Effector memory CD8-positive, alpha-beta T cell (primary cell): ENCODE measurements at places on chromosomes 12 and 14.

- H3K27ac ChIP-seq: no peak overlapping the region
- H3K27me3 ChIP-seq: no peaks in the 10 kb centered on the region
- peaks cover 8% of the 10 kb centered on the region for H3K36me3 ChIP-seq
- H3K4me1 ChIP-seq: no peaks in the 10 kb centered on the region
These were observed 221.2 kb downstream of the SSPN start for GRCh38 chr12:26416550-26416949.

- DNase-seq: no peak
- no peaks in the 10 kb centered on the region for H3K36me3 ChIP-seq
These were observed 54.3 kb downstream of the PLEKHG7 start for GRCh38 chr12:92756898-92757596.

DNA sequence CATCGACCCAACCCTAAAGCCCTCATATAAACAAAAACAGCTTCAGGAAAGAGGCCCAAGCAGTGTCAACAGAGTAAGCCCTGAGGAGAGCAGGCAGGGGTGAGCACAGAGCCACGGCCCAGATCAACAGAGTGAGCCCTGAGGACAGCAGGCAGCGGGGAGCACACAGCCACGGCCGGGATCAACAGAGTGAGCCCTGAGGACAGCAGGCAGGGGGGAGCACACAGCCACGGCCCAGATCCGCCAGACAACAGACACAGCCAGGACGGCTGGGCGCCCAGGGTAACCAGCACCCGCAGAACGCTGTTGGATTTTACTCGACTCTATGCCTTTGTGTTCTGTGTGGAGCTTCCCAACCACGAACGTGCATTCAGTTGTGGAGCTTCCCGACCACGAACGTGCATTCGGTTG, 15.0 kb downstream of the CCDC85C start:
- peak overlapping the region; percentile 18 for H3K27ac ChIP-seq
- peaks cover 18% of the 10 kb centered on the region for H3K4me1 ChIP-seq
- peaks cover 3% of the 10 kb centered on the region for H3K36me3 ChIP-seq
- no peak for DNase-seq

- no peaks in the 10 kb centered on the region for H3K27me3 ChIP-seq
- H3K4me3 ChIP-seq: no peak overlapping the region
- no peak for DNase-seq
- H3K36me3 ChIP-seq: no peaks in the 10 kb centered on the region
- no peak overlapping the region for H3K27ac ChIP-seq
These were observed 1772.0 kb upstream of the FLRT2 start for GRCh38 chr14:83757916-83758315.

DNA sequence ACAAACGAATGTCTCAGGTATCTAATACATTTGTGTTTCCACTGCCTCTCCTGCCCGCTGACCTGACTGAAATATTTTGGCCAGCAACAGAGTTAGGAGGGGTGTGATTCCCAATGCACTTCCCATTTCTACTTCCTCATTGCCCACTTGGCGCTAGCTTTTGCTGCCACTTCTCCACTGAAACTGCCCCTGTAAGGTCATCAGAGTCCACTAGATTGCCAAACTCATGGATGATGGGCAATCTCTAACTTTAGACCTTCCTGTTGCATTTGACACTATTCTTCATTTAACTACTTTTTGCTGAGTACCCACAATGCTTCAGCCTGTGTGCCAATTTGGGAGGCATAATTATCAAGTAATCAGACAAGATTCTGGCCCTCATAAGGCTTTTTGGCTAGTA, 40.8 kb downstream of the GPR65 start:
- H3K4me3 ChIP-seq: no peak overlapping the region
- no peak overlapping the region for H3K27ac ChIP-seq
- no peaks in the 10 kb centered on the region for H3K36me3 ChIP-seq
- DNase-seq: no peak
- H3K4me1 ChIP-seq: peaks cover 3% of the 10 kb centered on the region
- no peaks in the 10 kb centered on the region for H3K27me3 ChIP-seq

GRCh38 chr14:103169954-103170353, 46.7 kb downstream of the TNFAIP2 start:
- no peak overlapping the region for H3K27ac ChIP-seq
- H3K4me3 ChIP-seq: no peak overlapping the region

GRCh38 chr14:95979339-95980042, 59.7 kb upstream of the C14orf132 start:
- no peak overlapping the region for H3K4me3 ChIP-seq
- peaks cover 31% of the 10 kb centered on the region for H3K27me3 ChIP-seq
- H3K27ac ChIP-seq: no peak overlapping the region
- no peaks in the 10 kb centered on the region for H3K36me3 ChIP-seq

DNA sequence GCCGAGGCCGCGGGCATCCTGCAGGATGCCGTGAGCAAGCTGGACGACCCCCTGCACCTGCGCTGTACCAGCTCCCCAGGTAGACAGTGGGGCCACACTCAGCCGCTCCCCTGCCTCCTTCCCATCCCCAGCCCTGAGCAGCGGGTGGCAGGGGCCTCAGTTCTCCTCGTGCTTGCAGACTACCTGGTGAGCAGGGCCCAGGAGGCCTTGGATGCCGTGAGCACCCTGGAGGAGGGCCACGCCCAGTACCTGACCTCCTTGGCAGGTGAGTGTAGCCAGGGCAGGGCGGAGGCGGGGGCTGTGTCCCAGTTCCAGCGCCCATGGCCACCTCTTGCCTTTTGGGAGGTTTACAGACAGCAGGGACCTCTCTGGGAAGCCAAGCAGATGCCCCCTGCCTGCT, 22.9 kb downstream of the HIP1R start:
- no peak for DNase-seq
- H3K27ac ChIP-seq: no peak overlapping the region
- H3K27me3 ChIP-seq: no peaks in the 10 kb centered on the region
- peaks cover 62% of the 10 kb centered on the region for H3K36me3 ChIP-seq
- no peaks in the 10 kb centered on the region for H3K4me1 ChIP-seq

DNA sequence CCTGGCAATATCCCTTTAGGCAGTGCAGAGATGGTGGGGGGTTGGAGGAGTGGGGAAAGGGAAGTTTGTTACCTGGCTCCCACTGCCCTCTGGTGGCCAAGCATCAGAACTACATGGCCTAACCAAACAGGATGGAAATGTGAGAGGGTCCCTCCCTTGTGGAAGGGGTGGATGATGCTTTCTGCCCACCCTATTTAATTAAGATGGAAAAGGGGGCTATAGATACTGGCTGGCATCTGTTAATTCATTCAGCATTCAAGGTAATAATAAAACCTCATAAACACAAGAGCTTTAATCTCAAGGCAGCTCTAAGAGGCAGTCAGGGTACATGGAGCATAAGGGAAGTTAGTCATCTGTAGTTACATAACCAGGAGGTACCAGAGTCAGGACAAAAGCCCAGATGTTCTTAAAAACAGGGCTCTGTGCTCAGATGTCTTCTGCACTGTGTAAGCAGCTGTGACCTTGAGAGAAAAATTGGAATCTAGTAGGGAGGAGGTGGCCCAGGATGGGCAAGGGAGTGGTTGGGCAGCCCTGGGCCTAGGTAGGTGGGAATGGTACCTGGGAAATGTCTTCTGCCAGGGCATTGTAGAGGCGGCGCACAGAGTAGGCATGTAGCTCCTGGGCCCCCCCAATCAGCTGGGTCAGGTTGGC, 4.6 kb downstream of the AP1G2 start:
- H3K27ac ChIP-seq: peak overlapping the region; percentile 29
- peaks cover 32% of the 10 kb centered on the region for H3K36me3 ChIP-seq
- DNase-seq: peak; percentile 50
- H3K27me3 ChIP-seq: no peaks in the 10 kb centered on the region
- H3K4me3 ChIP-seq: no peak overlapping the region
- H3K4me1 ChIP-seq: peaks cover 27% of the 10 kb centered on the region

DNA sequence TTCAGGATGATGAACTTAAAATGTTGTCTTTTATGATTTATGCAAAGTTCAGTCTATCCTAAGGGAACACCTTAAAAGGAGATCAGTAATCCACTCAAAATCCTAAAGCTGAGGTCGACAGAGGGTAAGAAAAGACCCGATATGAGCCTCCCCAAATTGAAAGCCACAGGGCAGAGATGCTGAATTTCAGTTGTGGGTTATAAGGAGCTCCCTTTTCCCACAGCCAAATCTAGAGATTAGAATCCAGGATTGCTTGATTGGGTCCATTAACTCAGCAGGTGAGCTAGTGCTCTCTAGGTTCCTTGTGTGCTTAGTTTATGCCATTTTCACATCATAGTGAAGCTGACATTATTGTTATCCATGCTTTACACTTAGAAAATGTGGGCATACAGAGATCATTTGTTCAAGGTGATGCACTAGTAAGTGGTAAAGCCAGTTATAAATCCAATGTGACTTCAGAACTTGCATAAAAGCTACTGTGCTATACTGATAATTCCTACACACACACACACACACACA, 417.5 kb downstream of the TMEM117 start:
- H3K4me1 ChIP-seq: no peaks in the 10 kb centered on the region
- no peaks in the 10 kb centered on the region for H3K36me3 ChIP-seq
- DNase-seq: no peak
- H3K27me3 ChIP-seq: no peaks in the 10 kb centered on the region
- no peak overlapping the region for H3K27ac ChIP-seq

GRCh38 chr12:101759396-101760047, 20.3 kb upstream of the SYCP3 start:
- H3K4me3 ChIP-seq: no peak overlapping the region
- peak; percentile 6 for DNase-seq
- peaks cover 8% of the 10 kb centered on the region for H3K4me1 ChIP-seq
- H3K27me3 ChIP-seq: no peaks in the 10 kb centered on the region

- H3K4me3 ChIP-seq: peak overlapping the region; percentile 36
- peaks cover 21% of the 10 kb centered on the region for H3K4me1 ChIP-seq
- H3K27me3 ChIP-seq: peaks cover 9% of the 10 kb centered on the region
- peak overlapping the region; percentile 45 for H3K27ac ChIP-seq
- H3K36me3 ChIP-seq: peaks cover 4% of the 10 kb centered on the region
These were observed 83.7 kb downstream of the DPF3 start for GRCh38 chr14:72810201-72810600.

- H3K36me3 ChIP-seq: no peaks in the 10 kb centered on the region
- no peak overlapping the region for H3K4me3 ChIP-seq
- H3K27ac ChIP-seq: no peak overlapping the region
- no peaks in the 10 kb centered on the region for H3K4me1 ChIP-seq
These were observed 8.5 kb downstream of the ACSS3 start for GRCh38 chr12:81086342-81086741.

DNA sequence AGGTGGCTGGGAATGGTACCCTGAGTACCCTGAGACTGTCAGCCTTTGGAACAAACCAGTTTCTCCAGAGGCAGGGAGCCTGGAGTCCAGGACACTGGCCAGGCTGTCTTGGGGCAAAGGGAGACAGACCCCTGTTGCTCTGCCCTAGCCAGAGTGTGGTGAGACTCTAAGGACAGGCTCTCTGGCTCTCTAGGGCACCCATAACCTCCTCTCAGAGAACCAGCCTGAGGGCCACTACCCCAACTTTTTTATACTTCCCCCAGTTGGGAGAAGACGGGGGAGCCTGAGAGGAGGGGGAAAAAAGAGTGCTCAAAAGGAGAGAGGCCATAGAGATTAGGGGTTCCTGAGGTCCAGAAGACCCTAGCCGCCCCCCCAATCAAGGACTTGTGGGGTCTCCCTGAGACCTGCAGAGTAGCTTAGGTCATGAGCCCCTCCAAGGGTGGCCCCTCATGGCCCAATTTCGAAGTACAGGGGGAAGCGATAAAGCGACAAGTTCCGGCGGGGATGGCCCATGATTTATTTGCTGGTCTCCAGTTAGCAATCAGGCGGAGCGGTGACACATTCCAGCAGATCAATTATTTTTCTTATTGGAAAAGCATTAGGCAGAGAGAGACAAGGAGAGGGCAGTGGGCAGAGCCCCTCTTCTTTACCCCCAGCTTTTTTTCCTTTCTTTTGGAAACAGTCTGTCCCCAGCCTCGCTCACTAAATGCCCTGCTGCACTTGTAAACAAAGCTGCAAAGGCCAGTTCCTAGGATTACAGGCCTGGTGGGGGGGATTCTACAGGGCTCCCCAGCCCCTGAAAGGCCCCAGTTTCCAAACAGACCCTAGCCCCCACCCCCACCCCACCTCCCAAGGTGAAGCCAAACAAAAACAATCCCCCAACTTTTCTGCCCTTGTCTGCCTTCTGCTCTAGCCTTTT, 1.5 kb downstream of the HOXC8 start:
- H3K4me1 ChIP-seq: peaks cover 17% of the 10 kb centered on the region
- peaks cover 92% of the 10 kb centered on the region for H3K27me3 ChIP-seq
- DNase-seq: no peak
- peaks cover 36% of the 10 kb centered on the region for H3K36me3 ChIP-seq

GRCh38 chr12:110093631-110094311, 30.4 kb upstream of the IFT81 start:
- peaks cover 34% of the 10 kb centered on the region for H3K27me3 ChIP-seq
- no peak overlapping the region for H3K4me3 ChIP-seq
- no peaks in the 10 kb centered on the region for H3K4me1 ChIP-seq
- no peaks in the 10 kb centered on the region for H3K36me3 ChIP-seq
- no peak for DNase-seq
- H3K27ac ChIP-seq: no peak overlapping the region

- peaks cover 4% of the 10 kb centered on the region for H3K36me3 ChIP-seq
- peak; percentile 3 for DNase-seq
- peak overlapping the region; percentile 99 for H3K4me3 ChIP-seq
- H3K4me1 ChIP-seq: peaks cover 10% of the 10 kb centered on the region
- H3K27me3 ChIP-seq: peaks cover 76% of the 10 kb centered on the region
These were observed 106.1 kb downstream of the PRICKLE1 start for GRCh38 chr12:42483521-42483790.

GRCh38 chr14:104361101-104361591, 218.4 kb upstream of the C14orf180 start:
- H3K4me1 ChIP-seq: no peaks in the 10 kb centered on the region
- H3K27ac ChIP-seq: no peak overlapping the region
- H3K27me3 ChIP-seq: no peaks in the 10 kb centered on the region
- peaks cover 3% of the 10 kb centered on the region for H3K36me3 ChIP-seq

- H3K4me3 ChIP-seq: no peak overlapping the region
- H3K27ac ChIP-seq: no peak overlapping the region
- no peaks in the 10 kb centered on the region for H3K36me3 ChIP-seq
- H3K27me3 ChIP-seq: peaks cover 60% of the 10 kb centered on the region
- H3K4me1 ChIP-seq: peaks cover 4% of the 10 kb centered on the region
- no peak for DNase-seq
These were observed 96.3 kb downstream of the CACNA1C start for GRCh38 chr12:2149091-2149490.

GRCh38 chr12:48901278-48901677, 24.0 kb downstream of the FKBP11 start:
- H3K4me3 ChIP-seq: no peak overlapping the region
- no peak overlapping the region for H3K27ac ChIP-seq
- DNase-seq: no peak
- H3K36me3 ChIP-seq: peaks cover 8% of the 10 kb centered on the region
- no peaks in the 10 kb centered on the region for H3K4me1 ChIP-seq

- H3K4me3 ChIP-seq: no peak overlapping the region
- no peaks in the 10 kb centered on the region for H3K4me1 ChIP-seq
- no peaks in the 10 kb centered on the region for H3K36me3 ChIP-seq
- H3K27ac ChIP-seq: no peak overlapping the region
These were observed 101.1 kb downstream of the OTOGL start for GRCh38 chr12:80200414-80200813.

GRCh38 chr14:69749956-69750355, 17.0 kb upstream of the SRSF5 start:
- no peaks in the 10 kb centered on the region for H3K27me3 ChIP-seq
- DNase-seq: no peak
- peak overlapping the region; percentile 24 for H3K27ac ChIP-seq

GRCh38 chr14:89564989-89565388, 148.0 kb upstream of the FOXN3 start:
- H3K27me3 ChIP-seq: no peaks in the 10 kb centered on the region
- peak overlapping the region; percentile 80 for H3K27ac ChIP-seq
- peaks cover 16% of the 10 kb centered on the region for H3K36me3 ChIP-seq

- H3K27me3 ChIP-seq: no peaks in the 10 kb centered on the region
- peaks cover 29% of the 10 kb centered on the region for H3K4me1 ChIP-seq
- no peaks in the 10 kb centered on the region for H3K36me3 ChIP-seq
These were observed 150.9 kb upstream of the PLEKHG7 start for GRCh38 chr12:92551853-92552397.
